ENCODE measurements at places on chromosomes 16 and 17.

GRCh38 chr17:77321649-77322513 lies 181.1 kb downstream of the SEC14L1 start:
- no peak for DNase-seq

GRCh38 chr17:35238821-35239220 lies 4.1 kb upstream of the SLFN5 start:
- no peak for DNase-seq

DNA sequence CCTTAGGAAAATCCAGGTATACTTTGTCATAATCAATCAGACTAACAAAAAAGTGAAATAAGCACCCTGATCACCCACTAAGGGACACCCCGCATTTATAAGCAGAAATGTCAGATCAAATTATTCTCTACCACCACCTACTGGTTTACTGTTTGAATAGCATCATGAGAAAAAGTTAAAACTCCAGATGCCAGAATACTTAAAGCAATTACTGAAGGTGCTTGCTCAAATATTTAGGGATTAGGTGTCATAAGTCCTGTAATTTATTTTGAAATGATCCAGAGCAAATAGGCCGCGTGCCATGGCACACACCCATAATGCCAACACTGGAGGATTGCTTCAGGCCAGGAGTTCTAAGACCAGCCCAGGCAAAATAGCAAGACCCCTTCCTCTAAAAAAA lies 2.3 kb downstream of the TOP2A start:
- DNase-seq, result peak; percentile 1

GRCh38 chr16:88803264-88803987 lies at the start of gene CDT1:
Gene CDT1, plus strand, starts transcription at chr16:88803789. Its CDS starts 43 bp downstream, at chr16:88803832.
- DNase-seq, result peak; percentile 39

GRCh38 chr16:30418350-30419181 lies 11.2 kb downstream of the ZNF771 start:
- no peak for DNase-seq

- no peak for DNase-seq
Measured at GRCh38 chr17:28041844-28042656, 427 bp upstream of the NLK start.

DNA sequence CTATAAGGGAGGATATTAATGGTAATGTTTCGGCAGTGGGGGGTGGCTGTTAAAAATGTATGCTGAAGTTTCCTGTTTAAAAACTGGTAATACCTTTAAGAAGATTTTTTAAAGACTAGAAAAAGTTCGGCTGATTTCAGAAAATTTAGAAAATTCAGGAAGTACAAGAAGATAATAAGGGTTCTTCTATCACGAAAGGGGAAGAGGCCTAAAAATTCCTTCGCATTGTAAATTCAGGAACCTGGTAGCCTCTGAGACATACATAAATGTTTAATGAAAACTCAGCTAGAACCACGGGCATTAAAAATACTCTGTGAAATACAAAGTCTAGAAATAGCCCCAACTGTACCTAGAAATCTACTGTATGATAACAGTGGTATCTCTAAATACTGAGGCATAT lies 181.2 kb downstream of the PARN start:
- DNase-seq, result no peak

GRCh38 chr16:1331712-1332617 lies 1.5 kb upstream of the BAIAP3 start:
- peak; percentile 17 for DNase-seq

- DNase-seq, result no peak
Measured at GRCh38 chr16:1590930-1591705, 20.8 kb downstream of the IFT140 start.

- DNase-seq, result no peak
Measured at GRCh38 chr16:75012380-75013081, 13.7 kb downstream of the ZNRF1 start.

DNA sequence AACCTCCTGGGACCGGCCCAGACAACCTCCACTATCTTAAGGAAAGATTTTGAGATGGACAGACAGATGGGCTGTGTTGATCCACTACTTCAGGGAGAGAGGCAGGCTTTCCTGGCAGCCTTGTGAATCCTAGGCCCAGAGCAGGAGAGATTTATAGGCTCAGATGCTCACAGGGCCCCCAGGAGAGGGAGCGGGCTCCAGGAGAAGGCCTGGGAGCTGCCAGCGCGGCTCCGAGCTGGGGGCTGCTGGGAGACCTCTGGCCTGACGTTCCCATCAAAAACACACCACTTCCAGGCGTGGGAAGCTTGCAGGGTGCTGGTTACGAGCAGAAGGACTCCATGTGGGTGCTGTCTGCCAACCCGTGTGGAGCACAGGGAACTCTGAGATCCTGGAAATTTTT lies 53.2 kb downstream of the MYH11 start:
- no peak for DNase-seq

DNA sequence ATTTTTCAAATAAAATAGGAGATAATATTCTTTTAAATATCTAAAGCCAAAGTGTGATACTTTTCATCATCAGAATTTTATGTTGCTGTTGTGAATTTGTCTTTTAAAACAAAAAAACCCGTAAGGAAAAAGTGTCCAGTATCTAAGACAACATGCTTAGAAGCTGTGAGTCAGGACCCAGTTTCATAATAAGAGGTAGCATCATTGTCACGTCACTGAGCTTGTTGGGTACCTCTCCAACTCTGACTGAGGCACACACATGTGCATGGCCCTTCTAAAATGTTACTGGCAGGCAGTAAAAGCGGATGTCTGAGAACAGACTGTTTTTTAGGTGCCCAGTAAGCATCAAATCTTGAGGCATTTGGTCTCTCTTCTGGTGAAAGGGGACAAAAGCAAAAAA lies 2.5 kb downstream of the CIAPIN1 start:
- no peak for DNase-seq

DNA sequence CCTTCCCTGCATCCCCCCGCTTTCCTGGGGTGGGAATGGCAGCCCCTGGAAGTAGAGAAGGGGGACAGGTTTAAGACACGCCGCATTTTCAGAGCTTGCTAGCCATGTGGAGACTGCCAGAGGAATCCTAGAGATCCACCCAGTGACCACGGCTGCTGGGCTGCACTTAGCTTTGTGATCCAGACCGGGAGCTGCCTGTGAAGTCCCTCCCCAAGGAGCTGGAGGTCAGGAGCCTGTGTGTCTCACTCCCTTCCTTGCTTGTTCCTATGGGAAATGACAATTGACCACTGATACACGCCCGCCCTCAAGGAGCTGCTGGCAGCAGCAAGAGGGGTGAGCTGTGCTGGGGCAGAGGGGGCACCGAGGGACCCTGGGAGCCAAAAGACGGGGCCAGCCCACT lies 73.7 kb downstream of the SREBF1 start:
- no peak for DNase-seq

DNA sequence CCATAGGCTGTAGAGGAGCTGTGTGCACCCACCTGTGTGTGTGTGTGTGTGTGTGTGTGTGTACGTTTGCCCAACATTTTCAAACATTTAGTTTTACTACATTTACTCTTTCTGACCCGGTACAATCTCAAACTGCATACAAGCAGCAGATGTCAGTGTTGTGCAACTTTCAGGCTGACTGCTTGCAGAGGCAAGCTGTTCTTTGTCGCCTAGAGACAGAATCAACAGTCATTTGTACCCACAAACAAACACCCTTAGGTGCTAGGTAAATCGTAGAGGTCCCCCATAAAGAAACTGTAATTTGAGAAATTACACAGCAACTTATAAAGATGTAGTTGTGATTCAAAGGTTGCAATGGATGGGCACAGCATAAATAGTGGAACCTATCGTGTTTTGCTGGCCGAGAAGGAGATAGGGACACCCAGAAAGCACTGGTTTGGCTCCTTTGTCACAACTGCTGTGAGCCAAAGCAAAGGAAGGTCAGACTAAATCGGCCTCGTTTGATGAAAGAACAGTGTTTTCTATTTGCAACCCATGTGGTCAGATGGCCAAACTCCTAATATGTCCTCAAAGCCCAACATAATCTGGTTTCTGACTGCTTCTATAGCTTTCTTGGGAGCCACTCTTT lies 478.4 kb downstream of the TOX3 start:
- DNase-seq, result peak; percentile 76

GRCh38 chr16:31157136-31157535 lies 7.3 kb upstream of the PRSS36 start:
- DNase-seq, result no peak

- DNase-seq, result peak; percentile 95
Measured at GRCh38 chr17:17913695-17914332, 58.4 kb downstream of the TOM1L2 start.

DNA sequence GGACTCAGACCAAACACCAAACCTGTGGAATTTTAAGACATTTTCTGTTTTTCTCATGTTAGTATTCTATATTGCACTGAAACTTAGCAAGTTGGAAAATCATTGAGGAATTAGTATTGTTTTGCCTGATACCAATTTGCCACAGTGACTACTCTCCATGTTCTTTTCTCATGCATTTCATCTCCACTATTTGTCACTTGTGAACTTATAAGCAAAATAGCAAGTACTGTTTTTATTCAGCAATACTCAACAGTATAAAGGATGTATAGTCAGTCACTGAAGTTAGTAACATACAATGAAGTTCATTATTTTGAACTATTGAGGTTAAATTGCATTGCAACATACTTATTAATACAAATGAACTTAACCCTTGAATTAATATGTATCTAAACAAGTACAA lies 5.8 kb upstream of the VPS35L start:
- no peak for DNase-seq

DNA sequence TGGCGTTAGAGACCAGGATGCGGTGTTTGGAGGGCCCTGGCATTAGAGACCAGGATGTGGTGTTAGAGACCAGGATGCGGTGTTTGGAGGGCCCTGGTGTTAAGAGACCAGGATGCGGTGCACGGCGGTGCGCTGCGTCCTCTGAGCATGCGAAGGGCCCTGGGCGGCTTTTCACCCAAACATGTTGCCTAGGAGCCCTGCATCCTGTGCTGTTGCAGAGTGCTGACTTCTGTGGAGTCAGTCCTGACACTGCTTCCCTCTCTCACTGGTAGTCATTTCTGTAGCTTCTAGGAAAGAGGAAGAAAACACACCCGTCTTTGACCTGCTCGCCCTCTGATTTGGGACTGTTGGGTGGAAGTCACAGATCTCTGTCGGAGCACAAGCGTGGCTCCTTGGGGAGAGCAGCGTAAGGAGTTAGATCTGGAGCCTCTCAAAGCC lies 141.2 kb downstream of the LAT start:
- DNase-seq, result no peak
